ENCODE measurements at places on chromosomes 2 and 18.
A peak's percentile ranks its signal among the peaks of the same experiment; 100 is the strongest.

DNA sequence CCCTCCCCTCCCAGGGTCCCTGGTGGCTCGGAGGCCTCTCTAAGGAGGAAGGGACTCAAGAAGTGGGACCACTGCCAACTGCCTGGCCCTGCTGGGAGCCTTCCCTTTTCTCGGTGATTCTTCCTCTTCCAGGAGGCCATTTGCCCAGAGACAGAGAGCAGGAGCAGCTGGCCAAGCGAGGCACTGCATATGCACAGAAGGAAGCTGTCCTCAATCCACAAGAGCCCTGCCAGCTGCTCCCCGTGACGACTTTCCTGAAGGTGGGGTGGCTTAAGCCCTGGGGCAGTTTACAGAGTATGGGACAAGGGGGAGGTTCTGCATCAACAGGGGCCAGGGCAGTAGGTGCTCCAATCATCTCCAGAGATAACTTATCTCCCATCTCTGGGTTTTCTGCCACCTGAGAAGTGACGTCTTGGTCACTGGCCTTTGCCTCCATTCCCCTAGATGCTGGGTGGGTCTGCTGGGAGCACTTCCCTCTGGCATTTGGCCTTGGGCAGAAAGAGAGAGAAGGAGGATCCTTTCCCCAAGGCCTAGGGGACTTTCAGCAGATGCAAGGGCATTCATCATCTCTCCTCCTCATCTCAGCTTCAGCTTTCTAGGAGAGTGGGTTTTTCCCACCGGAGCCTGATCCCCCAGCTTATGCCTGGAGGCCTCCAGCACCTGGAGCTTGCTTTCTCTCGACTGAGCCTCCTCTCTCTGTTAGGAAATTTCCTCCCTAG, 28.5 kb downstream of the CIB4 start:
- DNase-seq, result no peak

- no peak for DNase-seq
These were observed 506.6 kb downstream of the NR4A2 start for GRCh38 chr2:155825876-155826275.

DNA sequence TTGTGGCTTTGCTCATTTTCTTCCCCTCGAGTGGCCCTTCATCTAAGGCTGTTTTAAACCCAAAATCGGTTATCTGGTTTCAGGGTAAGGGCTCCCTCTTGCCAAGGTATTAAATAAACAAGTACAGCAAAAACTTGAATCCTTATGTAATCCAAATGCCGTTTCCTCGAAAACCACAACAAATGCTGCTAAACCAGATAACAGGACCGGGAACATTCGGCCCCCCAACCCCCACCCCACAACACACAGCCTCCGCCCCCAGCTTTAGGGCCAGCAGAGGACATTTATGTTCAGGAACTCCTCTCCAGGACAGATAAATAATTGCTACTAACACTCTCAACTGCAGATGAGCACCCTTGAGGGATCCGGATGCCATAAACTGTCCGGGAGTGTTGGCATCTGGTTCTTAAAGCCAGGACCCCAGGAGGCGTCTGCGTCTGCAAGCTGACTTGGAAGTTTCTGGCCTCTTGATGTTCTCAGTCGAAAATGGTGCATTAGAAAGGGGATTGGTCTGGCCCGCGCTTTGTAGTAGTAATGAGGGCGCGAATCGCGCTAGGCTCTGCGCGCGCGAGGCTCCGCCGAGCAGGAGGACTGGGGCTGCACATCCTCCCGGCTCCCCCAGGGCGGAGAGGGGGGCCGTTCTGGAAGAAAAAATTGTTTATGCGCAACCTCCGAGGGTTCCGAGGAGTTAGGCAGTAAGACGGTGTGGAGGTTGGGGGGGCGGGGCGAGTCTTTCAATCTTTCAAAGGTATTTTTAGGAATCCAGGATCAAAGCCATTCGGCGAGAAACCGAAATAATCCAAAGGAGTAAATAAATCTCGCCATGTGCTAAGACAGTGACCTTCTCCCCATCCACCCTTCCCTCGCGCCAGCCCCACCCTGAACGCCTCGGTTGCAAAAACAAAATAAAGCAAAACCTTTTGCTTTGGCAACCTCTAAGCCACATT, 3.9 kb upstream of the ID2 start:
- DNase-seq, result peak; percentile 63

GRCh38 chr2:144673456-144673855, 153.5 kb upstream of the ZEB2 start:
- DNase-seq, result no peak

Measured in foreskin fibroblast (primary cell).